ENCODE measurements at places on chromosomes 16 and 17. TPM values are rescaled to one million over a fixed set of nuclear protein-coding genes. Genes with fewer than 3 reads are reported as not detected.

Gene TMEM235
- not detected for total RNA-seq

DNA sequence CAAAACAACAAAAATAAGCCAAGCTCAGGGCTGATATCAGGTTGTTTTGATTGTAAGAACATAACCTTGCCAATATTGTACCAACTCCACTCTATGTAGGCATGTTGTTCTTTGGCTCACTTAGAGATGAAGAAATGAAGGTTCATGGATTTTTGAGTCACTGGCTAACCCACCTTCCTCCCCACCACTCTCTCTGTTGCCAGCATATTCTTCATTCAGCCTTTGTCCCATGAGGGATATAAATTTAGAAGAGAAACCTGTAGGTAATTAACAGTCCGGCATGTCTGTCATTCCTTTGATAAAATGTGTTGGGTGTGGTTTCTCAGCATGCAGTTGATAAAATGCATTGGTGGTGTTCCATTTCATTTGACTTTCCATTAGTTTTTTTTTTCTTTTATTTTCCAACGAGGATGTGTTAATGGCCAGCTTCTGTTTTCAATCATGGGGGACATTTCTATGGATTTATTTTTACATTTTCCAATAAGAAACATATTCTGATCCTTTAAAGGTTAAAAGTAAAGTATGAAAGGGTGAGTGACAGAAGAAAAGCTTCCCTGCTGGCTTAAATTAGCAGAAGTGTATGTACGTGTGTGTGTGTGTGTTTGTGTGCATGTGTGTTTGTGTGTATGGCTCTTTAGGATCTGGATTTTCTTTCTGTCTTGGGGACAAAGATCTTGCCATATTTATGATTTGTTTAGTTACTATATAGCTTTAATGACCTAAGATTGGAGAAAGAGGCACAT, 166.2 kb upstream of the KCNJ16 start:
- no peaks in the 10 kb centered on the region for H3K36me3 ChIP-seq
- no peak overlapping the region for H3K27ac ChIP-seq
- H3K4me3 ChIP-seq, result no peak overlapping the region
- H3K27me3 ChIP-seq, result no peaks in the 10 kb centered on the region
- DNase-seq, result no peak

- no peak for DNase-seq
- H3K36me3 ChIP-seq, result peaks cover 51% of the 10 kb centered on the region
- no peak overlapping the region for H3K27ac ChIP-seq
- H3K4me3 ChIP-seq, result no peak overlapping the region
Measured at GRCh38 chr17:58321571-58322525, 6.7 kb downstream of the TSPOAP1 start.

Gene GUCY2D
- not detected for total RNA-seq

Gene TEX19
- total RNA-seq, result not detected

DNA sequence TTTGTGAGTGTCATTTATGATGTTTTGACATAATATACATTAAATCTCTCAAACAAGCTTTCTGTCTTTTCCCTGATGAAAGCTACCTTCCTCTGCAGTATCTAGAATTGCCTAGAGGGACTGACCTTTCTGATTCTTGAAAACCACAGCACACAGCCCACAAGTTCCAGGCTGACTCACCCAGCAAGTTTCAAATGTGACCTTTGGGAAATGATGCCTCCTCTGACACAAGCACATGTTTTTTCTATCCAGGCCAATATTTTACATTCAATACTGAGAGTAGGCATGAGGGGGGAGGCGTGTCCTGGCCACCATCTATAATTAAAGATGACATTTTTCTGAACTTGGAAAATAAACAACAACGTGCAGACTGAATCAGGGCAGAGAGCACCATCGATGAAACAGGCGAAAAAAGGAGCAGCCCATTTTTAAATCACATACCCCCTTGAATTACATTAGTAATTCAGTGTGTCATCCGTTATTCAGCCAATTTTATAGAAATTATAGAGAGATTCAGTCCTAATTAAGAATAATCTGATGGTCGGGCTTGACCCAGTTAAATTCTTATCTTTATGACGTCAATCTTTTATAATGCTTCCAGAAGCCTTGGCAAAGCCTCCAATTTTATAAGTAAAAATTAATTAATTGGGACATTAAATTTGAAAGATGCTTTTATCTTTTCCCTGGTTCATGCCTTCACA, 292.6 kb upstream of the CDH11 start:
- H3K27me3 ChIP-seq, result no peaks in the 10 kb centered on the region
- no peak overlapping the region for H3K4me3 ChIP-seq
- H3K36me3 ChIP-seq, result no peaks in the 10 kb centered on the region
- no peaks in the 10 kb centered on the region for H3K4me1 ChIP-seq

GRCh38 chr17:56558088-56558487, 35.4 kb upstream of the NOG start:
- no peaks in the 10 kb centered on the region for H3K27me3 ChIP-seq
- H3K4me3 ChIP-seq, result no peak overlapping the region
- no peak for DNase-seq
- H3K27ac ChIP-seq, result no peak overlapping the region
- H3K36me3 ChIP-seq, result no peaks in the 10 kb centered on the region

- H3K4me1 ChIP-seq, result peaks cover 13% of the 10 kb centered on the region
- H3K36me3 ChIP-seq, result no peaks in the 10 kb centered on the region
- no peak overlapping the region for H3K27ac ChIP-seq
- H3K27me3 ChIP-seq, result peaks cover 14% of the 10 kb centered on the region
- H3K4me3 ChIP-seq, result no peak overlapping the region
- no peak for DNase-seq
Measured at GRCh38 chr17:39231091-39231561, 5.4 kb upstream of the STAC2 start.

Gene WDR90
- 22.8 TPM for total RNA-seq

DNA sequence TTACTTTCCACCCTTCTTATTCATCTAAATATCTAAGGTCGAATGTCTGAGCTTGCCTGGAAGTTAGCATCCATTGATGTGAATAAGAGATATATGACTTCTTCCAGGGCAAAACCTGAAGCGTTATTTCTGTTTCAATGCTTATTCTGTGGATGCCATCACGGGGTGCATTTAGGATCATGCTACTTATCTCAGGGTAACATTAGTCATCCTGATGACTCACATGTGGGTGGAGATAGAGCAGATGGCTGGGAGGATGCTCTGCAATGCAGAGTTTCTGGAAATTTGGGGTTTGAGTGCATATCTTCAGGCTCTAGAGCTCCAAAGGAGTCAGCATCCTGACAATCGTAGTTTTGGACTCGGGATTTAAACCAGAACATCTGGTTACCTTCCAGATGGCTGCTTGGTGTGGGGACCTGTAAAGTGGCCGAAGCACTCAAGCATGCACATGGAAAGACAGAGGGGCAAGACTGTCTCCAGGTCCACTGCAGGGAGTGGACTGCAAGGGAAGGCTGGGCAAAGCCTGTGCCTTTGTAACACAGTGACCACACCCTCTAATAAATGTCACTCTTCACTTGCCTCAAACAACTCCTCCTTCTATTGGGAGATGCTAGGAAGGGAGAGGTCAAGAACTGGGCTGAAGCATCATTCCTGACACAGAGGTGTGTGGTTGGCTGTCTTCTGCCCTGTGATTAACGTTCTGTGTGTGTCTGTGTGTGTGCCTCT, 175.2 kb upstream of the SALL1 start:
- H3K4me3 ChIP-seq, result no peak overlapping the region
- H3K27me3 ChIP-seq, result no peaks in the 10 kb centered on the region
- H3K36me3 ChIP-seq, result no peaks in the 10 kb centered on the region
- no peaks in the 10 kb centered on the region for H3K4me1 ChIP-seq

DNA sequence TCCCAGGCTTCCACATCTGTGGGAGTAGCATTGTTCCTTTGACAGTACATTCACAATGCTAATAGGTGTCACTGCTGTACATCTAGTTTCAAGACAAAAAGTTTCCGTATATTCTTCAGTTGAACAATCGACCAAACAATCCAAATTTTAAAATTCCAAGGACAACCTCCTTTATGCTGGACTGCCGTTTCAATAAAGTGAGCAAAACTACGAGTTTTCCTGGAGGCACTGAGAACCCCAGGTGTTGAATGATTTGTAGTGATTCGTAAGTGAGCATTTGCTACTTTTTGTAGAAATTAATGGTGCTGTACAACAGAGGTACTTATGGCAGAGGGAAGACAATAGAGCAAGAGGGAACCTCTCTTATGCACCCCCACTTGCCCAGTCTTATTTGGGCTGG, 71.2 kb upstream of the NACA2 start:
- no peak overlapping the region for H3K4me3 ChIP-seq
- no peaks in the 10 kb centered on the region for H3K27me3 ChIP-seq
- no peaks in the 10 kb centered on the region for H3K36me3 ChIP-seq
- DNase-seq, result no peak
- H3K4me1 ChIP-seq, result no peaks in the 10 kb centered on the region

Gene ZNF385C
- not detected for total RNA-seq

- H3K36me3 ChIP-seq, result no peaks in the 10 kb centered on the region
- no peak overlapping the region for H3K27ac ChIP-seq
- H3K27me3 ChIP-seq, result no peaks in the 10 kb centered on the region
- H3K4me1 ChIP-seq, result no peaks in the 10 kb centered on the region
- DNase-seq, result no peak
Measured at GRCh38 chr16:58230259-58230658, 32.4 kb upstream of the CSNK2A2 start.

Gene KRT20
- not detected for total RNA-seq

DNA sequence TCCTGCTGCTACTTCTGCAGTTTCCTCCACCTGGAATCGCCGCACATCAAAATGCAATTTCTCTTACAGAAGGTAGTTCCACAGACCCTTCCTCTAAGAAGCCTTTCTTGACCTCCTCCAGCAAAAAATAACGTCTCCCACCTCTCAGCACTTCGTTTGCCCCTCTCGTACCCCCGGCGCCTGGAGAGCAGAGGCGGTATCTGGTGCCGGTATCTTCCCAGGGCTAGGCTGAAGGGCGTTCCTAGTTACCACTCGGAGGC, 482 bp downstream of the DCTPP1 start:
- H3K4me3 ChIP-seq, result peak overlapping the region; percentile 67
- H3K36me3 ChIP-seq, result peaks cover 6% of the 10 kb centered on the region
- no peak for DNase-seq
- H3K27ac ChIP-seq, result peak overlapping the region; percentile 70
- H3K4me1 ChIP-seq, result peaks cover 21% of the 10 kb centered on the region

- DNase-seq, result no peak
- H3K4me1 ChIP-seq, result peaks cover 17% of the 10 kb centered on the region
- no peak overlapping the region for H3K4me3 ChIP-seq
- H3K27ac ChIP-seq, result no peak overlapping the region
Measured at GRCh38 chr17:28843816-28844148, 1.2 kb upstream of the FAM222B start.

Gene PLXDC1
- total RNA-seq, result 15.9 TPM

Gene TMEM92
- not detected for total RNA-seq

- H3K4me1 ChIP-seq, result peaks cover 3% of the 10 kb centered on the region
- no peak overlapping the region for H3K4me3 ChIP-seq
- H3K36me3 ChIP-seq, result peaks cover 69% of the 10 kb centered on the region
- no peak for DNase-seq
- no peak overlapping the region for H3K27ac ChIP-seq
- H3K27me3 ChIP-seq, result no peaks in the 10 kb centered on the region
Measured at GRCh38 chr17:81566461-81567126, 14.4 kb upstream of the FAAP100 start.

DNA sequence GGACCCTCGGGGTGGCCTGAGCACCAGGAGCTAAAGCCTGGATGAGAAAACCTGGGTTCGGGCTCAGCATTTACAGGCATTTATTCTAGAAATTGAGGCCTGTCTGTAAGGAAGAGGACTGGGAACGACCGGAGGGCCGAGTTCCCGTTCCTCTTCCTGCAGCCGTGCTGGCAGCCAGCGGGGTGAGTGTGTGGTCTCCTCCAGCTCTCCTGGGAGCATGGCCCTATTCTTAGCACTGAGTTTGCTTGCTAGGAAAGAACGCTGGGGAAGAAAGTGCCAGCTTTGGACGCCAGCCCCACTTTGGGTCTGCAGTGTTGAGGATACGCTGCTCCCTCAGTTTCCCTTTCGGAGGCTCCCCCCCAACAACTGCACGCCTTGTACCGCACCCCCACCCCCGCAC, 49.6 kb downstream of the MGAT5B start:
- no peaks in the 10 kb centered on the region for H3K4me1 ChIP-seq
- no peak for DNase-seq

Gene LITAF
- 772 TPM for total RNA-seq

DNA sequence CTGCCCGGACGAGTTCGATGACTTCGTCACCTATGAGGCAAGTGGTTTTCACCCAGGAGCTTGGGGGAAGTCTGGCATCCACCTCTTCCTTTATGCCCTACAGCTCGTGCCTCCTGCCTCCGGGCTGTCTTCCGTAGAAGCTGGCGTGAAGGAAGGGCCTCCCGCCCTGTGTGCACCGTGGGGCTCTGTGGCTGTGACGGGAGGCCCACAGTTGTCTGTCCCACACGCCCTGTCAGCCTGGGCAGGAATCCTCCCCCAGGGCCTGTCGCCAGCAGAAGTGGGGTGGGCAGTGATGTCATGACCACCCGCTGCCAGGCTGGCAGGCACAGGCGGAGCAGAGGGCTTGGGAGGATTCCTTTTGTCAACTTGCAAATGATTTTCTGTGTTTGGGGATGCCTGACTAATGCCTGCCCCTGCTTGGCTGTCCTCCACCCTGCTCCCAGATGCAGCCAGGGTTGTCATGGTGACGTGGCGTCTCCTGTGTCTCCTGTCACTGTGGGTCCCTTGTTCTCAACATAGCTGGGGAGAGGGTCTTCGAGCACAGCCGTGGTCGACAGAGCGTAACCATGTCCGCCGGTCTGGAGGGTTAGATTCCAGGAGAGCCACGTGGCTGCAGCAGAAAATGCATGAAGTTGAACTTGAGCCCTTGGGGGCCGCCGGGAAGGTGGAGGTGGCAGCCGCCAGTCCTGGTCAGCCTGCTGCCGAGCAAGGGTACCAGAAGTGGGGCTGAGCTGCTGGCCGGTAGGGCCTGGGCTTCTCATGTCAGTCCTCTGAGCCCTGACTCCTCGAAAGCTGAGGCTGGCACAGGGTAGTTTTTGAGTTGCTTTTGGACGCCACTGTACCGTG, 46.1 kb downstream of the RAB11FIP3 start:
- peaks cover 3% of the 10 kb centered on the region for H3K36me3 ChIP-seq
- H3K4me3 ChIP-seq, result no peak overlapping the region
- no peak overlapping the region for H3K27ac ChIP-seq

GRCh38 chr16:1785846-1786170, 3.0 kb downstream of the NUBP2 start:
- no peak for DNase-seq
- H3K4me3 ChIP-seq, result no peak overlapping the region
- peaks cover 21% of the 10 kb centered on the region for H3K36me3 ChIP-seq
- H3K27ac ChIP-seq, result no peak overlapping the region
- H3K27me3 ChIP-seq, result no peaks in the 10 kb centered on the region
- peaks cover 33% of the 10 kb centered on the region for H3K4me1 ChIP-seq

Gene SSTR5
- total RNA-seq, result not detected

Gene HP
- total RNA-seq, result not detected

Gene PGS1
- 48.3 TPM for total RNA-seq

DNA sequence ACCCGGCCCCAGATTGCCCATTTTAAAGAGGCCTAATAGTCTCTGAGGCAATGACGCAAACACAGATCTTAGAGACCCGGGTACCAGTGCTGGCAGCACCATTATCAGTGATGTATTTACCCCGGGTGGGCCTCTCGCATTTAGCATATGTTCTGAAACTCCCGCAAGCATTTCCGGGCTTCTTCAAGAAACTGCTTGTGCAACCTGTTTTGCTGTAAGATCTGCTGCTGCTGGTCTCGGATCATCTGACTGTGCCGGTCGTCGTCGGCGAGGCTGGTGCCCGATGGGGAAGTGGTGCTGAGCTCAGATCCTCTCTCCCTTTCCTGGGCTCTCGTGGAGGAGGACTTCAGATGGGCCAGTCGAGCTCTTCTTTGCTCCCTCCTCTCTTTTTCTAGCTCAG, 12.5 kb downstream of the CEP295NL start:
- H3K27me3 ChIP-seq, result no peaks in the 10 kb centered on the region
- peak; percentile 74 for DNase-seq
- H3K36me3 ChIP-seq, result no peaks in the 10 kb centered on the region
- H3K4me1 ChIP-seq, result peaks cover 60% of the 10 kb centered on the region

Measured in natural killer cell (primary cell).